Activated T-helper 1 cell treated with Interleukin-2 at 50 U/mL for 16 hours (primary cell): ENCODE measurements at places on chromosomes 3 and 15.

DNA sequence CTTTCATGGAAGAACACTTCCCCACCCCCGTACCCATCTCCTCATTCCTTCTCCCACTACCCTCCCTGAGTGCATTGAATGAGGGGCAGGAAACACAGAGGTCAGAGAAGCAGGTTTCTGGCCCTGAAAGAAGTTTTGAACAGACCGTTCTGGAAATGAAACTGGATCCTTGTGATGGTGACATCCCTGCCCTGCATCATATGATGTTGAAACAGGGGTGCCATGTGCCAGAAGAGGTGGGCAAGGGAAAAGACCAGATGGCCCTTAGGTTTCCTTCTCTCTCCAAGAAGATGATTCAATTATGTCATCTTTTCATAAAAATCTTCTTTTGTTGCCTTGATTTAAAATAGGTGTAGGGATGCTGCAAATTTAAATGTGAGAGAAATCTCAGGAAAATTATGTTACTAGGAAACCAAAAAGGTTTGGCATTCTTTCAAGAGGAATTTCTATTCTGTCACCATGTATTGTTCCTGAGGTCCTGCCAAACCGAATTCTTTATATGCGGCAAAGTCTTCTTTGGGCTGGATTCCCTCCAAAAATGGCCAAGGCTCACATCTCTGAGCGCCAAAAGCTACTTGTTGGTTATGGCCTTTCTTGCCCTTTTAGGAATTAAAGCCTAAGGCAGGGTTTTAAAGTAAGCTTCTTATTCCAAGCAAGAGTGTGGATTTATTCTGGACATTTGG lies 19.9 kb upstream of the TNFAIP8L3 start:
- DNase-seq = no peak

DNA sequence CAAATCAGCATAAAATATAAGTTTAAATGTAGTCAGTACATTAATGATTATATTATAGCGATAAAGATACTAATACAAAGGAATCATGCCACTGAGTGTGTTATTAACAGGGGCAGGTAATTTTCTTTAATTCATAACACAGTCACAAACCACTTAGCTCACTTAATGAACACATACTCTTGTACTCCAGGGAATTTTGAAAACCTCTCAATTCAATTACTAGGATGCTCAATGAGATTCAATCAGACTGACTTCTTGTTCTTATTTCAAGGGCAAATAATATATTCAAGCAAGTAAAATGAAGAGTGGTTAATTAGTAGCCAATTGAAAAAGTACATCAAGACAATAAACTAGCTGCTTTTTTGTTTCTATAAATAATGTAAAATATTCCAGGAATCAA lies 5.8 kb upstream of the SUCNR1 start:
- no peak for DNase-seq

- DNase-seq = no peak
Measured at GRCh38 chr15:33852570-33852969, 115.7 kb upstream of the CHRM5 start.

DNA sequence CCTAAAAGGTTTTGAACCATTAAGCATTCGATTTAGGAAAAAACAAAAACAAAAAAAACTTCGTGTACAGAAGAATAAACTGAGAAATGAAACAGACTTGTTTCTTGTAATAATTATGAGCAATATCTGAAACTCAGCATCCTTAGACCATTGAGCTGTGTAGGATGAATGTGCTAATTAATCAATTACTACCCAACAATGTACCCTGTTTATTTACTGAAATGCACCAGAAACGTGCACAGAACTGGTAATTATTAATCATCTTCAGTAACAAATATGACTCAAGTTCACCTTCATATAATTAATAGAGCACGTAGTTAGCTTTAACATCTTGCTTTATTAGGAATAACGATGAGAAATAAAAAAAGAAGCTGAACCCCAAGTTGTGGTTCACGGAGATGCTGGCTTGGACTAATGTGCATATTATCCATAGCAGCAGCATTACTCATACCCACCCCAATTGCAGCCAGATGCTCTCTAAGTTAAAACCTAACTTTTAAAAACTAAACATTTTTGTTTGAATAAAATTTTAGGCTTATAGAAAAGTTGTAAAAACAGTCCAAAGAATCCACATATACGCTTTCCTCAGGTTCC lies 10.2 kb upstream of the C15orf61 start:
- no peak for DNase-seq

GRCh38 chr3:65234499-65234898 lies 546.7 kb upstream of the ADAMTS9 start:
- DNase-seq = no peak

- no peak for DNase-seq
Measured at GRCh38 chr3:13642597-13642996, 93.7 kb downstream of the FBLN2 start.

DNA sequence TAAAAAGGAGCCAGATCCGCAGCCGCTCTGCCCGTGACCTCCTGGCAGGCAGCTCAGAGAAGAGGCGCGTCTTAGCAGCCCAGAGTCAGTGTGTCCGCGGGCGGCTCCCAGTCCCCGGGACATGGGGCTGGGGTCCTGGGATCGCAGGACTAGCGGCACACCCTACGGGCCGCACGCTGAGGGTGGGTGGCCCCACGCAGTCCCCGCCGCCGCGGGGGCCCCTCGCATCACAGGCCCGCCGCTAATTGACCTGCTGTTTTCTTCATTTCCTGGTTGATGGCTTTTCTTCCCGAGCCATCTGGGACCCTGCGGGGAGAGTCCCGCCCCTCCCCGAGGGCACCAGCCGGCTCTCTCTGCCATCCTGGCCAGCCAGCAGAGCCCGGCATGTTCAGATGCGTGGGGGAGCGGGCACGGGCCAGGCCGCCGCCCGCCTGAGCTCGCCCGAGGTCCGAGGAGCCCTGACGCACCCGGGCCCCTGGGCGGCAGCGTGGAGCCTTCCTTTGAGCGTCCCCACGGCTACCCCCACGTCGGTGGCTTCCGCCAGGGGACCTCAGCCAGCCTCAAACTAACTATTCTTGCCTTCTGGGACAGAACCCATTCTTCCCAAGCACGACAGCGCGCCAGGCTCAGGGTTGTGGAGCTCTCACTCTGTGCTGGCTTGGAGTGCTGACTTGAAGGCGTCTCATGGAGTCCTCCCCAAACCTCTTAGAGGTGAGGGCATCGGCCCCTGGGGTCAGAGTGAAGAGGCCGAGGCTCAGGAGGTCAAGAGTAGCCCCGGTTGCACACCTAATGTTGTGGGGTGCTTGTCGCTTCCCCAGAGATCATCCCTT lies 34.6 kb upstream of the CACNA2D3 start:
- no peak for DNase-seq

GRCh38 chr15:88467935-88468528 lies 524 bp downstream of the MRPS11 start:
- no peak for DNase-seq

DNA sequence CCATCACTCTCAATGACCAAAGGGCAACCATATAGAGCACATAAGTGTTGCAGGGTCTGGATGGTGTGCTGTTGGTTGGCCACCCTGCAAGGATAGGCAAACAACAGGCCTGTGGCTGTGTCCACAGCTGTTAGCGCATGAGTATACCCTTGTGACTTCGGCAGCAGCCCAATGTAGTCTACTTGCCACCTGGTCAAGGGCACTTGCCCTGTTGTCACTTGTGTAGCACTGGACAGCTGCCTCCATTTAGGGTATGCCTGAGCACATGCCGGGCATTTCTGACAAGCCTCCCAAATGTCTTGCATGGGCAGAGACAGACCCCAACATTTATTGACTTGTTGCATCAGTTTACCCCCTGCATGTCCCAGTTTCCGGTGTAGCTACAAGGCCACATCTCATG lies 12.8 kb downstream of the CCRL2 start:
- no peak for DNase-seq

DNA sequence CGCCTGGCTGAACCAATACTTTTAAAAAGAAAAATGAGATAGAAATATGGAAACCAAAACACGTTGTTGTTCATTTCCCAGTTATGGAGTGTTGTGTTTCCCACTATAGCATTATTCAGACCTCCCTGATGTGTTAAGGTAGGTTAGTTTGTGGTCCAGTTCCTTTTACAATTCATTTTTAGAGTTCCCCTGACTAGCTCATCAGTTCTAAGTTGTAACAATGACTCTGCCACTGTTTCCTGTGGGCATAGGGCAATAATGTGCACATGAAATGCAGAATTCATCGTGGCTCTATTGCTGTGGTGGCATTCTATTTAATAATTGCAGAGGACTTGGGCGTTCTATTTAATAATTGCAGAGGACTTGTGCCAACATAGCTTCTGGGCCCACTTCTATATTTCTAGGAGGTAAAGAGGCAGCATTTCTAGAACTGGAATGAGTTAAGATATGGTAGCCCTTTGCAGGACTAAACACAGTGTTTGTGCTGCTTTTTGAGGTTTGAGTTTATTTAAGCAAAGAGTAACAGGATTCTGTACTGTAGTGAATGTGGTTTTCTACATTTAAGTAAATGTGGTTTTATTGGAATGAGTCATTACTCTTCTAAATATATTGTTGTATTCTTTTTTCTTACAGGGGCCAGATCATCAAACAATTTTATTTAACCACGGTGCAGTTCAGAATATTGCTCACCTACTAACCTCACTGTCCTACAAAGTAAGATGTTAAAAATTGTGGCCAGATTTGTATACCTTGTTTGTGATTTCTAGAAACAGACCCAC lies 47.5 kb downstream of the ARMC8 start:
- no peak for DNase-seq

GRCh38 chr3:48215019-48215418 lies 8.3 kb upstream of the CAMP start:
- DNase-seq = no peak

GRCh38 chr15:27774638-27775037 lies 324.5 kb downstream of the OCA2 start:
- no peak for DNase-seq

- DNase-seq = no peak
Measured at GRCh38 chr15:72785432-72785831, 1.9 kb upstream of the ADPGK start.
